ENCODE measurements at places on chromosomes 3 and 15.

DNA sequence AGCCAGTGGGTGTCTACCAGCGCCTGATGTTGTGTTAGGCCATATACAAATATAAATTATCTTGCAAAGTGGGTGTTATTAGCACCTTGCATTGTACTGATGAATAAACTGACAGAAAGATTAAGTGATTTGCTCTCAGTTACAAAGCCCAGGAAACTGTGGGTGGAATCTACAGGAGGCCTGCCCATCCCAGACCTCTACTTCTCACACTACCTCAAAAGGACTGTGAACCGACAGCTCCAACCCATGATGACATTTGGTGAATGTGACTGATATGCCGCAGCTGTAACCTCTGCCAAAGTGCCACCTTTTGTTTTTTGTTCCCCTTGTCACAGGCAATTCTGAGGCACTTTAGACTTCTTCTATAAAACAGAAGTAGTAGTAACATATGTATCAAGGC, 43.7 kb upstream of the KCNMB2 start:
- no peak for DNase-seq

DNA sequence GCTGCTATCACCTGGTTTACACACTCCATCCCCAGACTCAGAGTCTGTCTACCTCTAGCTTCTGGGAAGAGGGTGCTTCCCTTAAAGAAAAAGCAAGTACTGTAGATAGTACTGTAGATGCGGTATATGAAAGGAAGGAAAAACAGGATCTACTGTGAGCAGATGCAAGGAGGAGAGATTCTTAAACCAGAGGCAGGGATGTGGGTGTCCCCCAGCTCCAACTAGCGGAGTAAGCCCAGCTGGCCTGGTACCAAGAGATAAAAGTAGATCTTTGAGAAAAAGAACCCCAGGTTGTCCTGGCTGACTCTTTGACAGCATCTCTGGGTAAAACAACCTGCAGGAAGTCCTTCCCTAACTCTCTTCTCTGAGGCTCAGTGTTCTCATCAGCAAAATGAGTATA, 523.7 kb upstream of the PROK2 start:
- no peak for DNase-seq

GRCh38 chr3:185114756-185115155, 38.1 kb downstream of the C3orf70 start:
- no peak for DNase-seq

GRCh38 chr15:100529556-100529955, 806 bp upstream of the CERS3 start:
- no peak for DNase-seq

GRCh38 chr3:50603261-50604109, 8.1 kb downstream of the CISH start:
- no peak for DNase-seq

DNA sequence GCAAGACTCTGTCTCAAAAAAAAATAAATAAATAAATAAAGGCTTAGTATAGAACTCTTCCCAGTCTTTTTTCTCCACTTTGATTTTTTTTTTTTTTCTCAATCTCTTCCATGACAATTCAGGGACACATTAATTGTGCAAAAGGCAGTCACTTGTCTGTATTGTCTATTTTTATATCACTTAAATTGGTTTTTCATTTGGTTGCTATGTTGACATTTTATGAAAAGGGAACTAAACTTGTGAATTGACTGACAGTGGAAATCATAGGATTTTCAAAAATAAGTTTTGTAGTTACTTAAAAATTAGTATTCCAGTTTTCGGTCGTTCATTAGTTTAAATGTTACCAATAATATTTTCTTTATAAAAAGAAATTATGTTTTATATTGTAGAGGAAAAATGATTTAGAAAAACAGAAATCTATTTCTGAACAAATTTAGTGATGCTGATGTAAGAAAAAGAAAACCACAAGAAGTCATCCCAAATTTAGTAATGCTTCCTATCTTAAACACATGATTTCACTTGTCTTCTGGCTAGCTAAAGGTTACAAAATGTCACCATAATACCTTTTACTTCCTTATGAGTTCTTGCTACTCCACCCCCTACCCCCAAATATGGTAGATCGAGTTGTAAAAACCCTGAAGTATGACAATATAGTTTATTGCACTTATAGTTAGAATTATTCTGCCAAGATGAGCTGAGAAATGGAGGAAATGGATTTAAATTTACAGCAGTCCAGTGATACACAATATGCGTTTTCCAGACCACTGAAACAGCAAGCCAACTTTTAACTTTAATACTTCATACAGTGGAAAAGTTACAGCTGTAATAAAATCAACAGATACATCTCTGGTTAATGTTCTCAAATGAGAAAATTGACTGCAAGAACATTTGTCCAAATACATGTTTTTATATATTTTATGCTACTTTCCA, 37.0 kb downstream of the PPARG start:
- no peak for DNase-seq

DNA sequence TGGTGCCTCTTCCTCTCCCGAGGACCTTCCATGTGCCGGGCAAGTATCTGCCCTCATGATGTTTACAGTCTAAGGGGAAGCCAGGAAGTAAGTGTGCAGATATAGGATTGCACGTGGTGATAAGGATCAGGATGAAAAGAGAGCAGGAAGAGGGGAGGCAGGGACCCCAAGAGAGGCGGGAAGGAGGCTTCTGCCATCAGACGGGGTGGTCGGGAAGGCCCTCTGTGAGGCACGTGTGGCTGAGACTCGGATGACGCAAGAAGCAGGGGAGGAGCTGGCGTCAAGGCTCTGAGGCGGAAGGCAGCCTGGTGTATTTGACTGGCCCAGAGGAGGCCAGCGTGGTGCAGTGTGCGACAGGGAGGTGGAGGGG, 762 bp upstream of the IQSEC1 start:
- DNase-seq = no peak

DNA sequence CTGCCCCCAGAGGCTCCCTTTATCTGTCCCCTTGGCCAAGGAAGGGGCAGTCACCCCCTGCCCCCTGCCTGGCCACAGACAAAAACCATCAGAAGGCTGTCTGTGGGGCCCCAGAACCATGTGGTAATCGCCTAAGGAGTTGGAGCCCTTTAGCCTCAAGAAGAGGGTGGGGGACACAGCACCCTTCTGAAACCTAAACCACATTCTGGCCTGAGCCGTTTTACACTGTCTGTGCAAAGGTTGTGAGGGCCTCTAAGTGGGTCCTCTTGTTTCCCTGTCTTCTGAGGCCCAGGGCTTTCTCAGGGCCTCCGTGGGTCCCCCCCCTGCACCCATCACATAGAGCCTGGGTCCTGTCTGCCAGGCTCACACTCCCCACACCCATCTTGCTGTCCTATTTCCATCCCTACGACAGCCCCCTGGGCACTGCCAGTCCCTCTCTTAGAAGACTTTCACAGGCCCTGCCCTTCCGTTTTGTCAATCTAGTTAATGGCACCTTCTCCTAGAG, 17.9 kb upstream of the RPUSD3 start:
- DNase-seq = no peak

- DNase-seq = no peak
Observed at GRCh38 chr15:100278596-100279380, 63.0 kb downstream of the ADAMTS17 start.

- DNase-seq = peak; percentile 62
Observed at GRCh38 chr15:58438956-58439355, 7.2 kb downstream of the LIPC start.

DNA sequence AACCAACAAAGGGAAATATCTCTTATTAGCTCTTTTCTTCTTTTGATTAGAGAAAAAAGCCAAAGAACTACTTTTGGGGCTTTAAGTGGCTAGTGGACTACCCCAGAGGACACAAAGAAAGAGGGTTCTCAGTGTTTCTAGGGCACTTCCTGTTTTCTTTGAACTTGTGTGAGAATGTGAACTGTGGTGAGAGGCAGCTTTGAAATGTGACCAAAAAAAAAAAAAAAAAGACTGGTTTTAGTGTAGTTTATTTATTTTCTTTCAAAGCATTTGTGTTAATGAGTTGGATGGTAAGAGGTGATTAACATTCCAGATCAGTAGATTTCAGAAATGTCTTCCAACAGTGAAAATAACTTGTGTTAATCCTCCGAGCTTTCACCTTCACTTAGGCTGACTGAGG, 32.4 kb downstream of the SELENOT start:
- DNase-seq = no peak

DNA sequence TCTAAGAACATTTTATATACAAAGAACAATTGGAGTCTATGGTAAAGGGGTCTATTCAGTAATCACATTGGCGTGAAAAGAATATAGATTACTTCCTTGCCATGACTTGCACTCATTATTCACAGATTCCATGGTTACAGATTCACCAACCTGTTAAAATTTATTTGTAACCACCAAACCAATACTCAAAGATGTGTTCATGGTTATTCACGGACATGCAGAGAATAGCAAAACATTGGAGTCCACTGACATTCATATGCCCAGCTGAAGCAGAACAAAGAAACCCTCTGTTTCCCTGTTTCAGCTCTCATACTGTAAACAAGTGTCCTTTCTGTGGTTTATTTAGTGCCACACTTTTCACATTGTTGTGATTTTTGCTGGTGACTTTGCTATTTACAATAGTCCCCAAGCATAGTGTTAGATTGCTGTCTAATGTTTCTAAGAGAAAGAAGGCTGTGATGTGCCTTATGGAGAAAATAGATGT, 185.8 kb upstream of the TTC14 start:
- no peak for DNase-seq

DNA sequence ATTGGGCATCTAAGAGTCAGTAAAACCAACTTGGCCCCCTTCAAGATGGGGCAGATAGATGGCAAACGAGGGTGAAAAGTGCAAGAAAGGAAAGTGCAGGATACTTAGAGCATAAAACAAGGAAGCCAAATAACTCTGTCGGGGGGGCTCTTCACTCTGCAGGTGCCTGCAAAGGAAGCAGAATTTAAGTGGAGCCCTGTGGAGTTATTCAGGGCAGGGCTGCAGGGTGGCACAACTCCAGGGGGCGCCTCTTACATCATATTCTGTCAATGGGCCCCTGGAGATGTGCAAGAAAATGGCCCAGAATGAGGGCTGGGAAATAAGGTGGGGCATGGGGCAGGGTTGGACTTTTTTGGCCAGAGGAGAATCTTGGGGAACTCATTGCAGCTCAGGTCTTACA, 69.7 kb downstream of the CD47 start:
- DNase-seq = no peak

DNA sequence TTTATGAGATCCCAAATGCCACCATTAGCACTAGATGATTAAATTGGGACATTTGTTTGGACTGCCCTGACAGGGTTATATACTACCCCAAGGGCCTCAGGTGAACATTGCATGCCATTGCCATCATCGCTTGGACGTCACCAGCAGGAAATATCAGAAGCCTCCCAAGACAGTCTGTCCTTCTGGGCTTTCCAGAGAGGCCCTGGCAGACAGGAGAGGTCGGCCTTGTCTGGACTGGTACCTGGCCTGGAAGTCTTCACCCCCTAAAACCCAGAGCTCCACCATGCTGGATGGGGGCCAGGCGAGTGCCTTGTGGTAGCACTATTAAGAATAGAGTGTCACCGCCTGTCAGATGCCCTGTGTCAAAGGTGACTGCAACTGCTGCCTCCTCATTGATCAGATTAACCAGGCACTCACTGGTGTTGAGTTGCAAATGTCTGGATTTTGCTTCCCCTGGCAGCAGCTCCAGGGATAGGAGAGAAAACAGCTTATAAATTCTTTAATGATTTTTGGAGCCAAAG, 324.1 kb upstream of the RASGRP1 start:
- DNase-seq = no peak

GRCh38 chr3:18208856-18209255, 216.3 kb downstream of the SATB1 start:
- no peak for DNase-seq

DNA sequence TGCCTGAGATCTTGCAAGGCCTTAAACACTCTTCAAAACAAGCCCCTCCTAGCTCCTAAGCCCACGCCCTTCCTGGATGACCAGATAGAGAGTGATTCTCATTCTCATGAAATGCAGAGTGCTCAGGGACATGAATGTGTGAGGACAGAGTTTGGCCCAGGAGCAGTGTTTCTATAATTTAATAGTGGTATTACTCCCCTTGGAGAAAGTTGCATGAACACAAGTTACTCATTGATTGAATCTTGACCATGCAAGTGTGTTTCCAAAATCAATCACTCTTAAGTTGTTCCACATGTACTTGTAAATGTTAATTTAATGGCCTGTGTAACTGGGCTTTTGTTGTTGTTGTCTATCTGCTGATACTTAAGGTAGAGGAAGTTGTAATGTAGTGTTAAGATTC, 181.6 kb downstream of the ADAMTSL3 start:
- DNase-seq = no peak

DNA sequence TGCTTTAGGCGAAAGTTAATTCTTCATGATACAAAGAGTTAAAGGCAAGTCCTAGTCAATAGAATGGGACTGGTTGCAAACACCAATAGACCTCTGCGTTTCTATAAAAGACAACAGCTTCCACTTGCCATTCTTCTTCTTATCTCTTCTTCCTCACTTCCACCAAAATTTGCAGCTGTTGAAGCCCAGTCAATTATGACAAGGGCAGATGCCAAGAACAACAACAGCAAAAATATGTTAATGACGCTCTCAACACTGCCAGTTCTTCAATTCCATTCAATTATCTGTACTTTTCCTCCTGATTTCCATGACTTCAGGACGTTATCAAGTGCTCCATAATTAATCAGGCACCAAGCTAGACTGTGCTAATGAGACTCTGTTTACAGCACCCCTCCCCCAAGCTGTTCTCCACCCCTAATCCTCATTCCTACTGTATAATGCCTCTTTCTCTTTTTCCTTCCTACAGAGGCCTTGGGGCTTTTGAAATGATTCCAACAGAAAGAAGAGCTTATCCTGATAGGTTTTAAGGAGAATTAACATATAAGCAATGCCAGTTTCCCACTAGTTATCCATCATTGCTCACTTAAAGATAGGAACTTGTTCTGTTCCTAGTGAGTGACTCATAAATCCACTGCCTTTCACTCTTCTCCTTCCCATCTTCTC, 1160.5 kb downstream of the IGSF11 start:
- DNase-seq = no peak

- DNase-seq = no peak
Observed at GRCh38 chr3:117722856-117723255, 1013.3 kb downstream of the TUSC7 start.

GRCh38 chr3:195226900-195227447, 44.0 kb downstream of the XXYLT1 start:
- DNase-seq = peak; percentile 65

- no peak for DNase-seq
Observed at GRCh38 chr3:79685108-79685507, 82.7 kb downstream of the ROBO1 start.

DNA sequence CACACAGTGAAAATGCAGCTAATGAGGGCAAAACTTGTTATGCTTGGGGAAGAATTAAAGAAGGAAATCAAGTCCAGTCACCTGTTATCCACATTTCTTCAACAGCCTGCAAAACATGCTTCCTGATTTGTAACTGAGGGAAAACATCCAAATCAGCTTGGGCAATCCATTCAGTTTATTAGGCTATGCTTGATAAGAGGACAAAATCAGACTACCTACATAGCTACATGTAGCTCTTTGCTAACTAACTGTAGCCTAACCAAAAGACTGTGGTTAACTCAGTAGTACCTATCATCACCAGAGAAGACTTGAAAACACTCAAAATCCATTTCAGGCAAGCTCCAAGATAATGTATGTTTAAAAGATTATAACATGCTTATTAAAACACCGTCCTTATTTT, 436.4 kb downstream of the SHQ1 start:
- no peak for DNase-seq
